ENCODE measurements at places on chromosomes 1 and 21.

- DNase-seq: no peak
These were observed 32.7 kb downstream of the TM2D1 start for GRCh38 chr1:61692155-61692800.

- no peak for DNase-seq
These were observed 29.5 kb downstream of the DMAP1 start for GRCh38 chr1:44242746-44243145.

DNA sequence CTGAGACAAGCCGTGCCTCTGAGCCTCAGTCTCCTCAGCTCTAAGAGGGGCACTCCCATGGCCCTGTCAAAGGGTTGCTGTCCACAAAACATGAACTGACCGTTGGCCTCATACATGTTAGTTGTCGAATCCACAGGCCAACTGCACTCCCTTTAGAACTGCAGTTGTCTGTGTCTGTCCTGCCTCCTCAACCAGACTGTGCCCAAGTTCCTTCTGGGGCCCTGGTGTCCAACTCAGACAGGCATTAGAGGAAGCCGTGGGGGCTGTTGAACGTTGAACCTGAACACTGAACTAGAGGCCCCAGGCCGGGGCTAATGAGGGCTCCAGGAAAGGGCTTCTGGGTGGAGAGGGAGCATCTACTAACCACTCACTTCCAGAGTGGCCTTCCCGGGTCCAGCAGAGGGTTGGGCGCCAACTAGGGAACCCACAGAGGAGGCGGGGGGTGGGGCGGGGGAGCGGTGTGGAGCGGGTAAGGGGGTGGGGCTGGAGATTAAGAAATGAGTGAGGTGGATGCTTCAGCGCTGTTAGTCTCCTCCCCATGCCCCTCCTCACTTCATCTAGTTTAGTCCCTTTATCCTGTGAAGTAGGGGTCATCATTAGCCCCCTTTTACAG lies at the start of gene RAB42:
Gene RAB42 (plus strand): TSS at position 558 of the 613 bp plus-strand sequence. CDS start 247 bp downstream, outside the sequence.
- DNase-seq: no peak

- DNase-seq: no peak
These were observed 32.8 kb upstream of the ZNF281 start for GRCh38 chr1:200442537-200443156.

- DNase-seq: no peak
These were observed 2015.8 kb downstream of the NCAM2 start for GRCh38 chr21:23014021-23014420.

- no peak for DNase-seq
These were observed 131.8 kb upstream of the DUSP10 start for GRCh38 chr1:221873673-221874072.

DNA sequence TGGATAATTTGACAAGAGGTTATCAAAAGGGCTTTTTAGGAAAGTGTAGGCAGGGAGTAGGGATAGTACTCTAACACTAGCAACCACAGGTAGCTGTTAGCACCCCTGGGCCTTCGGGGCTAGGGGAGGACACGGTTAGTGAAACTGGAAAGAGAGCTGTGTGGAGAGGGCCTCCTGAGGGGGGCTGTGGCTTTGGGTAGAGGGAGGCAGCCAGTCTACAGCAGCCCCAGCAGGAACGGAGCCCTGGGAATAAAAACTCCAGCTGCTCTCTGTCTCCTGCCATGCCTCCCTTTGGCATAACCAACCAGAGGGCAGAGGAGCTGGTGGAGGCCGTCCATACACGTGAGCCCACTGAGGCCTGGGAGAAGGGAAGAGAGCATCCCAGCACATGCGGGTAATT lies 223.2 kb downstream of the FOXD2 start:
- no peak for DNase-seq

DNA sequence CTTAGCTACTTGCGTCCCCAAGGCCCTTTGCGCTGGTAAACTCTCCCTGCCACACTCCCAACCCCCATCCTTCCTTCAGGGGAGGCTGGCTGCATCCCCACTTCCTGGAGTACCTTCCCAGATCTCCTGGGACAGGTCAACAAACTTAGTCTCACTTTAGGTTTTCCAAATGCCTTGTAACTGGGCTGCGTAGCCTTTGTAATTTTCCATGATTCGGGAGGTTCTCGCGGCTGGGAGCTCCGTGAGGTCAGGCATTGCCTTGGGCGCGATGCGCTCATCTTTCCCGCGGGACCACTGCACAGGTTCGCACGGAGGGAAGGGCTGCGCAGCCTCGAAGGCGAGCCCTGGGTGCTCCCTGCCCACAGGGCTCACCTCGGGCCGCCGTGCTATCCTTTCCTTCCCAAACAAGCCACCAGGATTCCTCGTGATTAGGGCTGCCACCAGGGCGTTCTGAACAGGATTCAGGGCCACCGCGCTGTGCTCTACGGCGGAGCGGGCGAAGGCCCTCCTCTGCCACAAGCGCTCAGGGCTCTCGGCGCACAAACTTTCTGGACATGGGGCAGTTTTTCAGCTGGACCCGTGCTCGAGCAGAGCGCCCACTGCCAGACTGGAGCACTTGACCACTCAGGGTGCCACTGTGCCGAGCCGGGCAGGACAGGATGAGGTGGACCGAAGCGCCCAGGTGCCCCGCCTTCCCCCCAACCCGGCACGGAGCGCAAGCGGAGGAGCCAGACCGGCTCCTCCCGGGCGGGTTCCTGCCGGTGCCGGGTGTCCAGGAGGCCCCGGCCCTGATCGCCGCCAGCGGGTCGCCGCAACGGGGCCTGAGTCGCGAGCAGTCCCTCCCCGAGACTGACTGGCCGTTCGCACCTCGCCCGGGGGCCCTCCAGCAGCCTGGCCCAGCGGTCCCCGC lies 1.1 kb downstream of the TMPRSS2 start:
- DNase-seq: no peak

DNA sequence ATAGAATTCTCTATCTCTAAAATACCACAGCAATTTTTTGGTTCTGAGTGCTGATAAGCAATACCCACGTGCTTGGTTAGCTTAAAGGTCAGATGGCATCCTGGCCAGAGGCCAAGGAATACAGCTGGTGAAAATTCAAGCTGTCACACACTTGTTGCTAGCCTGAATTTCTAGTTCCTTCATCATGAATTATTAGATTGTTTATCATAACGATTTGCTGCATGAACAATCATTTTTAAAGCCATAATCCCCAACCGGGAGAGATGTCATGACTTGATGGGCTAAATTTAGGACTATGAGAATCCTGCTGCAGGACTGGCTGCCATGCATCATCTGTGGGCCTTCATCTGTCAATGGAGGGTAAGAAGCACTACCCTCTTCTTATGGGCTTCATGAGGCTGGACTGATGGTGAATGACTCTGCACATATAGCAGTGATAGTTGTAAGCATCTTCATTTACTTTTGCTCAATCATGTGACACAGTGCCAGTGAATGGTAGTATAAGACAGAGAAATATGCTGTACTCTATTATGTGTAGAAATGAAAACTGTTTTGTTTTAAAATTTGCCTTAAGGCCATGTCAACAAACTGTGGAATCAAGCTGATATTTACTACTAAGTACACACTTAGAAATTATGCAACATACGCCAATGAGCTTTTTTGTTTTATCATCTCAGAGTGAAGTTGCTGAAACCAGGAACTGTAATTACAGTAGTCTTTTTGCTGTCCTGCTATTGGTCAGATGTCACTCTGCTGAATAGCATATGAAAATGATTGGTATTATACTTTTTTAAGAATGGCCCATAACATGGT lies 80.5 kb upstream of the RALGPS2 start:
- DNase-seq: no peak

GRCh38 chr1:214665606-214666110 lies 62.7 kb downstream of the CENPF start:
- no peak for DNase-seq

GRCh38 chr1:108779455-108779854 lies 33.0 kb downstream of the STXBP3 start:
- no peak for DNase-seq

DNA sequence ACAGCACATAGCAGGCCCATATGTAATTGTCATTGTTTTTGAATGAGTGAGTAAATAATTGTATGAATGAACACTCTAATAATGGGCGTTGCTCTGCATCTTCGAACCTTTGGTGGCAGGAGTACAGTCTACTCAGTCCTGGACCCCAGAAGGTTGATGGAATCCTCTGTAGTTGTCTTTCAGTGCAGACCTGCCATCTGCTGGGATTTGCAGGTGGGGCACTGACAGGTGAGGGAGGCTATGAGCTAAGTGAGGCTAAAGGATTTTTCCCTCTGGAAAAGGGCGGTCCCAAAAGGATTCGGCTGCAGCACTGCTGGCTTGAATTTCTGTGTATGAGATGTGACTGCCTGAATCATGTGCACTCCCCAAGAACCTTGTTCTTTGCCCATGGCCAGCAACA lies 53.4 kb downstream of the PLXNA2 start:
- DNase-seq: no peak

GRCh38 chr1:60825593-60825992 lies 256.8 kb upstream of the NFIA start:
- no peak for DNase-seq

DNA sequence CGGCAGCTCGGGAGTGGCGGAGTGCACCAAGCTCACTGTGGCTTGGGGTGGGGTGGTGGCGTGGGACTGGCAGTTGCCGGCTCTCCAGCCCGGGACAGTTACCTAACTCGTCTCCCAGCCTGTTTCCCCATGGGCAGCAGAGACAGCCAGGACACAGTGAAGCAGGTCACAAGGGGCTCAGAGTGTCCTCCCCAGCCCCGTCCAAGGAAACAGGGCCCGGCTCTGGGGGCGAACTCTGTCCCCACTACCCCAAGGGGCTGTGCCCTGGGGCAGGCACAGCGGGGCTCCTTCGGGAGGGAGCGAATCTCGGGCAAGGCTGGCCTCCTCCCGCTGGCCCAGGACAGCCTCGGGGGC lies 759 bp downstream of the GPR157 start:
- no peak for DNase-seq

DNA sequence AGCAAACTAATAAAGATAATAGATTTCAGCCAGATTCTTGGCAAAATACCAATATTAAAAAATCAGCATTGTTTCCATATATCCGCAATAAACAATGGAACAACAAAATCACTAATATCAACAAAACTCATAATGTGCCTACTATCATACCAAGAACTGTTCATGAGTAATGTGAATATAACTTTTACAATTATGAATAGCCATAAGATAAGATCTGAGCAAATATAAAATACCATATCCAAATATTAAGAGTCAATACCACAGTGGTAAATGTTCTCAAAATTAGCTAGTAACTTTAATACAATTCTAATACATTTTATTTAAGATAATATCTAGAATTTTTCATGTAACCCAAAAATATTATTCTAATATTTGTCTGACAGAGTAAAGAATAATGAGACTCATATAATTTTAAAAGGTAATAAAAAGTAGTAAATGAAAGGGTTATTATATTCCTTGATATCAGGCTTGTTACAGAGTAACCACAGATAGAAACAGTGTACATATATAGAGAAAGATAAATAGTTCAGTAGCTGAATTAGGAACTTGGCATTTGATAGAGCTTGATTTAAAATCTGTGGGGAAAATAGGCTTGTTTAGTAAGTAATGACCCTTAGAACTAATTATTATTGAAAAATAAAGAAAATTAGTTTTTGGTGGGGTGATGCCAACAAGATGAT lies 2126.6 kb downstream of the MRPL39 start:
- DNase-seq: no peak

GRCh38 chr1:212968368-212968863 lies 18.1 kb downstream of the VASH2 start:
- DNase-seq: no peak

DNA sequence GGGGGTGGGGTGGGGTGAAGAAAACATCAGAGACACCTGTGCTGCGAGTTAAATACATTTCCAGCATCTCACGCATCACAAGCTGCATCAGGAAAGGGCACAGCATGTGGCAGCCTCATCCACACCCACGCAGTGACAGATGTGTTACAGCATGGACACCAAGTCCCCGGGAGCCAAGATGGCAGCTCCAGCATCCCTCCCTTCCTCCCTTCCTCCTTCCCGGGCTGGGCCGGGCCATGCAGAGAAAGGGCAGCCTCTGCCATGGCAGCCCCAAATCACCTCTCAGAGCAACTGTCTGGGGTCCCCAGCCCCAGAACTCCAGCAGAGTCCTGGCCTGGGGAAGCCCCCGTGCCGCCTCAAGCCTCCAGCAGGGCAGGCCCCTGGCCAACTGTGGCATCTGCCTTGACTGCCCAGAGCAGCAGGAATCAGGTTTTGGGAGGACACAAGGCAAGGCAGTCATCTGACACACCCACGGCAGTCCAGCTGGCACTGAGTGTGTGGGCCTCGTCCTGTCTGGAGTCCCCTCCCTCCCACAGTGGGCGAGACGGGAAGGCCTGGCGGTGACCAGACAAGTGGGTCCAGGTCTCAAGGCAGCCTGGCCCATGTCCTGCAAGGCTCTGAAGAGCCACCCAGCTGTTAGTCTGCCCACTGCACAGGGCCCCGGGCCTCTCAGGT lies 6.2 kb downstream of the SMIM1 start:
- DNase-seq: no peak

DNA sequence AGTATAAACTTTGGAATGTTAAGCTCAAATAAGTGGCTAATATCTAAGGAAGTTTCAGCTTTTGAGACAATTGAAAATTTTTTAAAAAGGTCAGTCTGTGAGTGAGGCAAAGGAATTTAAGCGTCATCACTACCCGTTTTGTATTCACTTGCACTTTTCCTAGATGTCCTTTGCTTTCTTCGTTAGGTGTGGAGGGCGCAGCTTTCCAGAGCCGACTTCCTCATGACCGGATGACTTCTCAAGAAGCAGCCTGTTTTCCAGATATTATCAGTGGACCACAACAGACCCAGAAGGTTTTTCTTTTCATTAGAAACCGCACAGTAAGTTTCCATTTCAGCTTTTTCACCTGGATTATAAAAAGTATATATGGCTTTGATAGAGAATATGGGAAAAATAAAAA lies 30.9 kb downstream of the KDM1A start:
- DNase-seq: no peak

DNA sequence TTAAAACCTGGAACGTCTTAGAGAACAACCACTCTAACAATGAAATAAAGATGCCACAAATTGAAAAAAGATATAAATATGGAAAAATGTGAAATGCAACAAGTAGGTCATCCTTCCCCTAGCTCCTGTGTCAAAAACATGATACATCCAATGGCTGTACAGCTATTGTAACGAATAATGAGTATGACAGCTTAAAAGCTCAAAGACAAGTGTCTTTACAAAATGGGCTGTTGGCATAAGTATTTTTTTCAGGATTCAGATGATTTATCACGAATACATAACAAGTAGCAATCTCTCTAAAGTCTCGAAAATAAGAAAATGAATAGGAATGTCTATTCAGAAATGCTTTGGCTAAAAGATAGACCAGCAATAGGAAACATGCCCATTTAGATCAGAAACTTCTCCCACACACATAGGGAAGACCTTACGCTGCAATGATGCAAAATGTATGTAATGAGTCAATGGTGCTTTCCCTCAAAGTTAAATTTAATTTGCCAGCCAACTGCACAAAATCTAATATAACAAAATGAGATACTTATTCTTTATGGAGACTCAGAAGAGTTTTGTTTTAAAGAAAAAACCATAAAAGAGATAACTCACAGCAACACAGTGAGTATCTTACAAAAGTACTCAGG lies 8.3 kb downstream of the TGFBR3 start:
- no peak for DNase-seq

GRCh38 chr1:186178426-186179043 lies 196.5 kb downstream of the TPR start:
- DNase-seq: no peak

DNA sequence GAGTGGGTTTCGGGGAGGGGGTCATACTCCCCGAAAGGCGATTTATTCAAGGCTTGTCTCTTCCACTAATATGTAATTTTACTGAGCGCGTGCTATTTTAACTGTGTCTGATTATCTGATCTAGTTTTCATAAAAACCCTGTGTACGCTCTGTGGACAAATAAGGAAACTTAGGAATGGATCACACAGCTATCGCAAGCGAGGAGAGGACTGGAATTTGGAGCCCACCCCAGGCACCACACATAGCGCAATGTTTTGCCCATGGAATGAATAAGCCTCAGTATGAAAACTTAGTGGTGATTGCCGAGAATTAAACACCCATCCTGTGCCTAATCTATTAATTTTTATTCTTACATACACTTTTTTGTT lies 9.8 kb upstream of the RAB42 start:
- no peak for DNase-seq

All from activated CD8-positive, alpha-beta memory T cell treated with anti-CD3 and anti-CD28 coated beads for 1 hour (primary cell).